ENCODE measurements at places on chromosomes 7 and 10.

GRCh38 chr10:128367807-128368206 is 241.6 kb upstream of the MKI67 start:
- no peak for DNase-seq

DNA sequence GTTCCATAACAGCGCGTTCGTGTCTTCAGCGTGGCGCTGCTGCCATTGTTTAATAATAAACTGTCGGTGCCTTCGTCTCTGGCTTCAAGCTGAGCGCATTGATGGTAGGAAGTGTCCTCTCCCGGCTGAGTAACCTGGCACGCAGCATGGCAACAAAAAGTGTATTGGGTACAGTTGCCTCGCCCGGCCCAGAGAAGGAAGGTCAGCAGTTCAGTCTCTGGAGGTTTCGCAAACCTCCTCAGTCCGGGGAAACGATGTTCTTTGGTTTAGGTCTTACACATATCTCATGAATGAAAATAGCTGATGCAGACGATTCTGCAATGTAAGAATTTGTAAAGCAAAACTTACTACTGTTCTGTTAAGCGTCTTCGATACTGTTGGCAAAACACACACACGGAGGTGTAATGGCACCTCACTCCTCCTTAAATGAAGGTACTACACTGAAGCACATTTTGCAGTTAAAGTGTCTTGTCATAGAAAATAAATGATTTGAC is 739 bp upstream of the CCDC186 start:
- DNase-seq: no peak

GRCh38 chr7:48876087-48876486 is 48.3 kb upstream of the CDC14C start:
- no peak for DNase-seq

- DNase-seq: no peak
These were observed 605.4 kb downstream of the KCNMA1 start for GRCh38 chr10:77032188-77032570.

GRCh38 chr10:63646491-63646890 is 125.3 kb downstream of the REEP3 start:
- no peak for DNase-seq

Data from CD8-positive, alpha-beta T cell (primary cell).